ENCODE measurements at places on chromosomes 7 and 10. TPM values are rescaled to one million over a fixed set of nuclear protein-coding genes. Genes with fewer than 3 reads are reported as not detected.

Gene CFAP69
- total RNA-seq = 0.07 TPM

Gene GSAP
- 3.0 TPM for total RNA-seq

Gene OR9A2
- not detected for total RNA-seq

Gene LOXL4
- not detected for total RNA-seq

Gene JAZF1
- total RNA-seq = 3.3 TPM

Gene GIMAP1
- 9.3 TPM for total RNA-seq

Gene CCL26
- not detected for total RNA-seq

Gene ADAM22
- total RNA-seq = 2.3 TPM

Gene MASTL
- 40.5 TPM for total RNA-seq

Gene BLNK
- not detected for total RNA-seq

All from activated CD8-positive, alpha-beta T cell treated with anti-CD3 and anti-CD28 coated beads for 36 hours (primary cell).